ENCODE measurements at places on chromosomes 5 and 9. TPM values are rescaled to one million over a fixed set of nuclear protein-coding genes. Genes with fewer than 3 reads are reported as not detected.

ENTREP1 gene
- 5.5 TPM for total RNA-seq

TNFAIP8 gene
- 14.9 TPM for total RNA-seq

ELP1 gene
- total RNA-seq: 42.0 TPM

MELK gene
- 73.0 TPM for total RNA-seq

TLE1 gene
- 40.3 TPM for total RNA-seq

DELE1 gene
- 60.6 TPM for total RNA-seq

C5orf34 gene
- 10.6 TPM for total RNA-seq

ALDOB gene
- total RNA-seq: not detected

TXNDC8 gene
- total RNA-seq: not detected

REXO4 gene
- 18.9 TPM for total RNA-seq

ECM2 gene
- total RNA-seq: 0.07 TPM

ANKRD31 gene
- 0.07 TPM for total RNA-seq

MSX2 gene
- 0.79 TPM for total RNA-seq

SLCO6A1 gene
- total RNA-seq: not detected

SMIM33 gene
- 0.13 TPM for total RNA-seq

PCDHGA8 gene
- total RNA-seq: 1.6 TPM

ZNF618 gene
- total RNA-seq: 28.3 TPM

MYMK gene
- total RNA-seq: not detected

PCDHB9 gene
- 0.13 TPM for total RNA-seq

TRMT10B gene
- total RNA-seq: 3.1 TPM

SLC22A4 gene
- 3.9 TPM for total RNA-seq

HAVCR2 gene
- total RNA-seq: 0.07 TPM

AFF4 gene
- total RNA-seq: 99.3 TPM

IFNB1 gene
- total RNA-seq: not detected

NR5A1 gene
- not detected for total RNA-seq

RAPGEF1 gene
- 81.6 TPM for total RNA-seq

SPATA31A5 gene
- not detected for total RNA-seq

LRRC19 gene
- not detected for total RNA-seq

SLC34A3 gene
- total RNA-seq: not detected

THG1L gene
- 6.7 TPM for total RNA-seq

THOC3 gene
- 67.8 TPM for total RNA-seq
